H9 (cell line): ENCODE measurements at places on chromosomes 1 and 21.

GRCh38 chr1:2528966-2529783, 888 bp downstream of the HES5 start:
- peaks cover 4% of the 10 kb centered on the region; the same call in 1 of the 2 replicates for H3K36me3 ChIP-seq
- H3K27me3 ChIP-seq, result peaks cover 40% of the 10 kb centered on the region; the same call in 1 of the 2 replicates
- peak; percentile 73 for DNase-seq
- peak overlapping the region; percentile 74 for H3K4me3 ChIP-seq

GRCh38 chr1:30191154-30191702, 532.2 kb downstream of the MATN1 start:
- H3K4me1 ChIP-seq, result no peaks in the 10 kb centered on the region
- H3K27ac ChIP-seq, result no peak overlapping the region
- no peak overlapping the region for H3K4me3 ChIP-seq
- DNase-seq, result no peak

GRCh38 chr1:43835082-43836021, 98.2 kb upstream of the ARTN start:
- no peak overlapping the region for H3K4me3 ChIP-seq
- no peak overlapping the region for H3K27ac ChIP-seq

- no peaks in the 10 kb centered on the region for H3K27me3 ChIP-seq
- DNase-seq, result peak; percentile 41
- H3K4me1 ChIP-seq, result no peaks in the 10 kb centered on the region
- H3K27ac ChIP-seq, result no peak within 1 kb of the TSS
- no peaks in the 10 kb centered on the region for H3K36me3 ChIP-seq
These were observed at the start of gene NLRP3 for GRCh38 chr1:247415423-247416361. Gene NLRP3, plus strand, starts transcription at chr1:247416173. Its CDS starts 2,628 bp downstream, at chr1:247418801.

DNA sequence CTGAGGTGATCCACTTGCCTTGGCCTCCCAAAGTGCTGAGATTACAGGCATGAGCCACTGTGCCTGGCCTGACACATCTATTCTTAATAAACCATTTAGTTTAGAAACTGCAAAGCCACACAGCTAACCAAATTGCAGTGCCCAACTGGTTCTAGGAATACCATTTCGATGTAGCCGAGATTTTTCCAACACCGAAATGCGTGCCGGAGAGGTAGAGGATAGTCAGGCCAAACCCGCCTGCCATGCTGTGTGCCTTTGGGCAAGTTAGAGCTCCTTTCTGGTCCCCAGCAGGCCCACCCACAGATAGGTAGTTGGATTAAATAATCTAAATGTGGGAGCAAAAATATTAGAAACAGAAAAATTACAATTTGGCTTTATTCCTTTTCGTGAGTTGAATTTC, 254.4 kb downstream of the FOXD2 start:
- H3K27ac ChIP-seq, result no peak overlapping the region
- no peaks in the 10 kb centered on the region for H3K36me3 ChIP-seq
- no peak overlapping the region for H3K4me3 ChIP-seq
- DNase-seq, result peak; percentile 13
- H3K27me3 ChIP-seq, result no peaks in the 10 kb centered on the region

DNA sequence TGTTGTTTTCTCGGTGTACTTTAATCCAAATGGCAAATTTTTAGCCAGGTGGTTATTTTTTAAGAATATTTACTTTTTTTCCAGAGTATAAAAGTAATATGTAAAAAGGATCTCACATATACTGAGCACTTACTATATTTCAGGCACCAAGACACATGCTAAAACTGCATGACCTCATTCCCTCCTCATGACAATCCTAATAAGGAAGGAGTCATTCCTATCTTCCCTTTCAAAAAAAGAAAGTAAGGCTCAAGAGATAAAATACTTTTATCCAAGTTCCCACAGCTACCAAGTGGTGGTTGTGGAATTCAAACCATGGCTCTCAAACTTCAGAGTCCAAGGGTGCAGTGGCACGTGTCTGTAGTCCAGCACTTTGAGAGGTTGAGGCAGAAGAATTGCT, 19.4 kb downstream of the ATP2B4 start:
- H3K4me3 ChIP-seq, result no peak overlapping the region
- no peak overlapping the region for H3K27ac ChIP-seq
- DNase-seq, result no peak
- H3K27me3 ChIP-seq, result no peaks in the 10 kb centered on the region

DNA sequence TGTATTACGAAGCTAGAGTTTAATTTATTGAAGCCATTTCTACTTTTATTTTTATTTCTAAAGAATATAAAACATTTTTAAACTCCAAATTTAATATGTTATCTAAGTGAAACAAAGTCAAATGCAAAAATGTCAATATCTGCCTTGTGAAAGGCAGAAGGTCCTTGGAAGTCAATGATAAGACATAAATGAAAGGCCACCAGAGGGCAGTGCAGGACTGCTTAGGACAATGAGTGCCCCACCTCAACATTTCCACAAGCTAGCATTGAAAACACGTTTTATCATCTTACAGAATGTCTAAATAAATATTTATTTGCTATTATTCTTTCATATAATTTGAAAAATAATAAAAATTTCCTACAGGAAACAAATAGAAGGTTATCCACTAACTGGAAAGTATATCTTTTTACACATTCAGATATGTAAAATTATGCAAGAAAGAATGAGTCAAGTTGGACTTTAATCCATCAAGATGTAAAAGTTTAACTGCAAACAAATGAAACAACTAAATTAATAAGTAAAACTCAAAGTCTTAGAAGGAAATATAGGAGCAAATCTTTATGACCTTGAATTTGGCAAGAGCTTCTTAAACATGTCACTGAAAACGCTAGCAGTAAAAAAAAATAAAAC, 140.1 kb upstream of the FMN2 start:
- H3K27ac ChIP-seq, result no peak overlapping the region
- DNase-seq, result peak; percentile 52
- H3K36me3 ChIP-seq, result no peaks in the 10 kb centered on the region; the same call in 2 of the 3 replicates
- no peaks in the 10 kb centered on the region for H3K4me1 ChIP-seq

DNA sequence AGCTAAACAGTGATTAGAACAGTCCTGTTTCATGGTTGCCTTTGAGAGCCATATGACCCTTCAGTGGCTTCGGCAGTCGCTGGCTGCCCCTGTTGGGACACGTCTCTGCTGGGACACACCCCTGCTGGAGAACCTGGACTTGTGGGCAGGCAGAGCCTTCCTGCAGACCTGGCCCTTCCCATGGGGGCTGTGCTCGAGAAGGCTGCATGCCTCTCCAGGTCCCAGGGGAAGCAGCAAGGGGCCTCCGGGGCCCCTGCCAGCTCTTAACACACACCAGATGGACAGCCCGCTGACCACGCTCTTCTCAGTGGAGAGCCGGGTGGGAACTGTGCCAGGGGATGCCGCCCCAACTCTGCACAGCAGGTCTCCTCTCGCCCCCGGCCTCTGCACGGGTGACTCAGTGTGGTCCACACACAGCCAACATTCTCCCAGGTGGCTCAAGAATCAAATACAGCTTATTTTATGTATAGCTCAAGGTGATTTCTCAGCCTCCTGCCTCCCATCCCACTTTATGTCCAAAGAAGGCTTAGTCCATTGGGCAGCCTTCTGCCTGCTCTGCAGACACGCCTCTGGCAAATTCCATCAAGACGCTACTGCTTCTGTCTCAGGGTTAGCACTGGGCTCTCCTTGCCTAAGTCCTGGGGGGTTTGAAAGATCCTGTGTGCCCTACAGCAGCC, 450.8 kb downstream of the KIF26B start:
- H3K4me3 ChIP-seq, result no peak overlapping the region
- no peaks in the 10 kb centered on the region for H3K36me3 ChIP-seq
- H3K4me1 ChIP-seq, result no peaks in the 10 kb centered on the region
- H3K27me3 ChIP-seq, result no peaks in the 10 kb centered on the region

GRCh38 chr21:45891388-45892155, 90.0 kb upstream of the COL6A1 start:
- H3K27ac ChIP-seq, result no peak overlapping the region
- no peaks in the 10 kb centered on the region for H3K27me3 ChIP-seq
- H3K4me3 ChIP-seq, result no peak overlapping the region
- no peak for DNase-seq
- H3K36me3 ChIP-seq, result no peaks in the 10 kb centered on the region

DNA sequence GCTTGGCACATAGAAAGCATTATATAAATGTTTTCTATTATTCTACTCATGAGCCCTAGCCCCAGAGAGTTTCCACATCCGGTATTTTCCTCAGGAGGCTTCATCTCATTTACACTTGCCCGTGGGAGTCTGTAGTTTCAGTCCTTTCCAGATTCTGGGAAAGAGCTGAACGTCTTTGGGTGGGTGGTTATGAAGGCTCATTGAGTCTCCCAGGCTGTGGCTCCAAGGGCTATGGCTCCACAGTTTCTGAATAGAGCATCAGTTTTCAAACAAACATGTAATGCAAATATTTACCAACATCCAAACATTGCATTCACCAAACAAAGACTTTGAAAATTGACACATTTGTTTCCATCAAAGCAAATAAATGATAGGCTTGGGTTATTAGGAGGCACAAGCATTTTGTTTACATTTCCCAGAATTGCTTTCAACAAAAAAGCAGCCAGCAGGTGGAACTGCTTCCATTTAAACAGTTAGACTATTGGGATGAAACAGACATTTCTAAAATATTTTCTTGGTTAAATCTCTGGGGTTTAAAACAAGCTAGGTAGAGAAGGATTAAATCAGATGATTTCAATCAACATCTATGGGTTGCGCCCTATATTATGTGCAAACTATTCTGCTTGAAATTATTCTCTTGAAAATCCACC, 1.3 kb upstream of the LEMD1 start:
- no peaks in the 10 kb centered on the region for H3K4me1 ChIP-seq
- H3K4me3 ChIP-seq, result no peak overlapping the region
- DNase-seq, result no peak
- H3K36me3 ChIP-seq, result no peaks in the 10 kb centered on the region
- no peak overlapping the region for H3K27ac ChIP-seq

DNA sequence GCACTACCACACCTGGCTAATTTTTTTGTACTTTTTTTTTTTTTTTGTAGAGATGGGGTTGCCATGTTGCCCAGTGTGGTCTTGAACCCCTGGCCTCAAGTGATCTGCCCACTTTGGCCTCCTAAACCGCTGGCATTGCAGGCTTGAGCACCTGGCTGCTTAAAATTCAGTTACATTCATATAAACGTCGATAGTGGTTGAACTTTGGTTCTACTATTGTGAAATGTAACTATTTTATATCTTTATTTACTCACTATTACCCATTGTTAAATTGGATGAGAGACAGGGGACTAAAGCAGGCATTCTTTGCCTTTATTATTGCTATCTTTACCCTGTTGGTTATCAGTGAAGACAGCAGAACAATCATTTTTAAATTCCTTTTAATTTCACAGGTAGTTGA, 6.2 kb downstream of the SNX27 start:
- H3K36me3 ChIP-seq, result peaks cover 5% of the 10 kb centered on the region; the same call in 1 of the 2 replicates
- no peak overlapping the region for H3K4me3 ChIP-seq
- no peaks in the 10 kb centered on the region; the same call in 1 of the 2 replicates for H3K4me1 ChIP-seq
- no peak for DNase-seq
- H3K27me3 ChIP-seq, result no peaks in the 10 kb centered on the region
- H3K27ac ChIP-seq, result no peak overlapping the region

GRCh38 chr1:229150518-229150917, 120.4 kb upstream of the RAB4A start:
- peak; percentile 48 for DNase-seq
- H3K36me3 ChIP-seq, result 0 out of 3 replicates have a peak, but pooled peaks cover 2% of the 10 kb centered on the region
- H3K27me3 ChIP-seq, result no peaks in the 10 kb centered on the region
- peaks cover 11% of the 10 kb centered on the region; the same call in 1 of the 2 replicates for H3K4me1 ChIP-seq
- no peak overlapping the region for H3K4me3 ChIP-seq
- H3K27ac ChIP-seq, result no peak overlapping the region

DNA sequence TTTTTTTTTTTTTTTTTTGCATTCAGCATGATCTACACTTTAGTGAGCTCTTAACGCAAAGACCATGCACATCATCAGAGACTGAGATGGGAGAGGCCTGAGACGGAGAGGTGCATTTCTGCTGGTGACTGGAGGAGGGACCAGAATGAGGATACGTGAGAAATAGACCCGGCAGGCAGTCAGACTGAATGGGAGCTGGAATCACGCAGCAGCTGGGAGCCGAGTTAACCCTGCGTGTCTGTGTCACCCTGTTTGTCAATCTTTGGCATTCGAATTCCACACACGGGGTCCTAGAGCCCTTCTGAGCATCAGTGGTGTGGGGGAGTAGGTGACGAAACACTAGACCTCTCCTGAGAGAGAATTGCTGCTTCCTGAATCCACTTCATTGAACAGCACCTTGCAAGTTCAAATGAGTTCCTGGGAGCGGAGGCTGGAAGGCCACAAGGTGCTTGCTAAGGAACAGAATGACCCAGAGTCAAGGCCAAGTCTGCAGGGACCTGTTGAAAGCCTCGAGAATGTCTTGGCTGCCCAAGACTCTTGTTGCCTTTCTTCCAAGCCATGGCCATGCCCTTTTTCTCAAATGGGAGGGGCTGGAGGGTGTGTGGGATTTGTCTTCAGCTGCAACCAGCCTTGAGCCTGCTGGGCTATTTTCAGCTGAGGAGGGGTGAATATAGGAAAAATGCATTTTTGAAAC, 123.3 kb downstream of the CNIH3 start:
- peaks cover 12% of the 10 kb centered on the region; the same call in 1 of the 2 replicates for H3K4me1 ChIP-seq
- H3K36me3 ChIP-seq, result no peaks in the 10 kb centered on the region
- DNase-seq, result no peak
- H3K4me3 ChIP-seq, result no peak overlapping the region

DNA sequence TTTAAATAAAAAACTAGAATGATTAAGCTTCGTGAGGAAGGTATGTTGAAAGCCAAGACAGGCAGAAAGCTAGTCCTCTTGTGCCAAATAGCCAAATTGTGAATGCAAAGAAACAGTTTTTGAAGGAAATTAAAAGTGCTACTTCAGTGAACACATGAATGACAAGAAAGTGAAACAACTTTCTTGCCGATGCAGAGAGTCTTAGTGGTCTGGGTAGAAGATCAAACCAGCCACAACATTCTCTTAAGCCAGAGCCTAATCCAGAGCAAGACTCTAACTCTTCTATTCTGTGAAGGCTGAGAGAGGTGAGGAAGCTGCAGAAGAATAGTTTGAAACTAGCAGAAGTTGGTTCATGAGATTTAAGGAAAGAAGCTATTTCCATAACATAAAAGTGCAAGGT, 63.2 kb downstream of the TTC3 start:
- no peaks in the 10 kb centered on the region for H3K4me1 ChIP-seq
- no peaks in the 10 kb centered on the region for H3K27me3 ChIP-seq
- H3K36me3 ChIP-seq, result peaks cover 21% of the 10 kb centered on the region
- H3K27ac ChIP-seq, result no peak overlapping the region
- H3K4me3 ChIP-seq, result no peak overlapping the region

DNA sequence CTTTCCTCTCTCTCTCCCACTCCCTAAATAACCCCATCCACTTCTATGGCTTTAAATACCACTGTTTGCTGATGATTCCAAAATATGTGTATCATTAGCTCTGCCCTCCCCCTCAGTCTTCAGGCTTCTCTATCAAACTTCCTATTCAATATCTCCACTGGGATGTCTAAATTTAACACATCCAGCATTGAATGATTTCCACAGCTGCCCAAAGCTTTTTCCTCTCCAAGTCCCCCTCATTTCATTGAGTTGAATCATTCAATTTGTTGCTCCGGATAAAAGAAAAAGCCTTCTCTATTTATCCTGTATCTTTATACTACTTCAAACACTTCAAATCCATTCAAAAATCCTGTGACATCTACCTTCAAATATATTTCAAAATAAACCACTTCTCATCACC, 225.0 kb downstream of the SEC16B start:
- no peak overlapping the region for H3K27ac ChIP-seq
- H3K36me3 ChIP-seq, result no peaks in the 10 kb centered on the region
- H3K4me1 ChIP-seq, result no peaks in the 10 kb centered on the region
- no peak for DNase-seq

GRCh38 chr1:42420911-42421585, 34.8 kb downstream of the ZMYND12 start:
- no peaks in the 10 kb centered on the region for H3K27me3 ChIP-seq
- DNase-seq, result no peak
- H3K36me3 ChIP-seq, result no peaks in the 10 kb centered on the region
- no peak overlapping the region for H3K27ac ChIP-seq
- no peak overlapping the region for H3K4me3 ChIP-seq
